ENCODE measurements at places on chromosomes 4 and X. TPM values are rescaled to one million over a fixed set of nuclear protein-coding genes. Genes with fewer than 3 reads are reported as not detected.

DNA sequence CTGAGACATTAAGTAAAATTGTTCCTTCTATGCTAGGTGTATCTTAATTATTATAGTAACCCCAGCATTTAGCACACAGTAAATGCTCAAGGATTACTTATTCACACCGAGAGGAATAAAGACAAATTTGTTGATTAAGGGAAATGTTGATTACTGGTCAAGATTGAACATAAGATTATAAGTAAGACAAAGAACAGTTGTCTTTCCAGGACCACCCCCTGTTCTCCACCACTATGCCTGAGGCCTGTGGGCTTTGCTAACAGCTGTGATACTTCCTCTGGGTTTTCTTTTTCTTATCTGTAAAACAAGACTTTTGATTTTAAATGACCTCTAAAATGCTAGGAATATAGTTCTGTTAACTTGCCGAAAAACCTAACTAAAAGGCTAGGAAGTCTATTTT is 128.0 kb downstream of the DCLK2 start:
- no peak overlapping the region for H3K27ac ChIP-seq
- no peaks in the 10 kb centered on the region for H3K4me1 ChIP-seq
- no peak overlapping the region for H3K4me3 ChIP-seq
- DNase-seq, result no peak

GRCh38 chr4:23001478-23001877 is 308.7 kb downstream of the GBA3 start:
- H3K36me3 ChIP-seq, result no peaks in the 10 kb centered on the region
- H3K27ac ChIP-seq, result no peak overlapping the region
- no peaks in the 10 kb centered on the region for H3K27me3 ChIP-seq

The IL13RA1 gene
- total RNA-seq, result 25.8 TPM

The PTPN13 gene
- 66.3 TPM for total RNA-seq

DNA sequence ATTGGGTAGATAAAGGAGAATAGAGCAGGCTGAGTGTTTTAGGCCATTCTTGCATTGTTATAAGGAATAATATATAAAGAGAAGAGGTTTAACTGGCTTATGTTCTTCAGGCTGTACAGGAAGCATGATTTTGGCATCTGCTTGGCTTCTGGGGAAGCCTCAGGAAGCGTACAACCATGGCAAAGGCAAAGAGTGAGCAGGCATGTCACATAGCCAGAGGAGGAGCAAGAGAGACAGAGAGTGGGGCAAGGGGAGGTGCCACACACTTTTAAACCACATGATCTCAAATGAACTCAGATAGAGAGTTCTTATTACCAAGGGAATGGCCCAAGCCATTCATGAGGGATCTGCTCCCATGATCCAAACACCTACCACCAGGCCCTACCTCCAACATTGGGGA is 4.4 kb upstream of the METTL14 start:
- DNase-seq, result no peak
- H3K27me3 ChIP-seq, result no peaks in the 10 kb centered on the region
- no peak overlapping the region for H3K4me3 ChIP-seq
- H3K36me3 ChIP-seq, result no peaks in the 10 kb centered on the region
- peaks cover 2% of the 10 kb centered on the region for H3K4me1 ChIP-seq

- no peak overlapping the region for H3K4me3 ChIP-seq
- peaks cover 36% of the 10 kb centered on the region for H3K4me1 ChIP-seq
- no peak for DNase-seq
- H3K36me3 ChIP-seq, result no peaks in the 10 kb centered on the region
- H3K27ac ChIP-seq, result no peak overlapping the region
These were observed 31.5 kb downstream of the PPP3CA start for GRCh38 chr4:101315786-101316185.

DNA sequence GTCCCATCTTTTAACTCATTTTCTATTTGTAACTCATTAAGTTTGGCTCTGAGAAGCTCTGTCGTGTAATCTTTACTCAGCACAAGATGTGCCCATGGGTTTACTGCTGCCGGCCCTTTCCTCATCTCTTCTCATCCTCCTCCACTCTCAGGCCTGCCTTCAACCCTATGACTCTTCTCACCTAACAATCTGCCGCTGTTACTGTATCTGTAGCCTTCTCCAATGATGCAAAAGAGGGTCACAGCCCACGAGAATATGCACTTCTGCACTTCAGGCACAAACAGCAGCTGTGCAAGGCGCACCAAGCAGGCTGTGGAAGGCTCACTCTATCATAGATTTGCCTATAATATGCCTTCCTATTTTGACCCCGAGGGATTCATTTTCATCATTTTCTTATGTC is 546.5 kb upstream of the GALNTL6 start:
- no peak for DNase-seq
- no peaks in the 10 kb centered on the region for H3K36me3 ChIP-seq
- no peak overlapping the region for H3K27ac ChIP-seq
- H3K27me3 ChIP-seq, result no peaks in the 10 kb centered on the region
- no peak overlapping the region for H3K4me3 ChIP-seq

- H3K27ac ChIP-seq, result no peak overlapping the region
- H3K36me3 ChIP-seq, result no peaks in the 10 kb centered on the region
- no peak overlapping the region for H3K4me3 ChIP-seq
- H3K27me3 ChIP-seq, result no peaks in the 10 kb centered on the region
These were observed 20.2 kb upstream of the LRBA start for GRCh38 chr4:151035328-151035727.

- DNase-seq, result no peak
- peaks cover 35% of the 10 kb centered on the region for H3K27me3 ChIP-seq
- no peaks in the 10 kb centered on the region for H3K36me3 ChIP-seq
- H3K27ac ChIP-seq, result no peak within 1 kb of the TSS
- peak within 1 kb of the TSS; percentile 39 for H3K4me3 ChIP-seq
These were observed at the start of gene NKX6-1 for GRCh38 chr4:84498935-84499623. NKX6-1 (minus strand) TSS chr4:84499292; CDS start chr4:84498228, 1,064 bp downstream.

DNA sequence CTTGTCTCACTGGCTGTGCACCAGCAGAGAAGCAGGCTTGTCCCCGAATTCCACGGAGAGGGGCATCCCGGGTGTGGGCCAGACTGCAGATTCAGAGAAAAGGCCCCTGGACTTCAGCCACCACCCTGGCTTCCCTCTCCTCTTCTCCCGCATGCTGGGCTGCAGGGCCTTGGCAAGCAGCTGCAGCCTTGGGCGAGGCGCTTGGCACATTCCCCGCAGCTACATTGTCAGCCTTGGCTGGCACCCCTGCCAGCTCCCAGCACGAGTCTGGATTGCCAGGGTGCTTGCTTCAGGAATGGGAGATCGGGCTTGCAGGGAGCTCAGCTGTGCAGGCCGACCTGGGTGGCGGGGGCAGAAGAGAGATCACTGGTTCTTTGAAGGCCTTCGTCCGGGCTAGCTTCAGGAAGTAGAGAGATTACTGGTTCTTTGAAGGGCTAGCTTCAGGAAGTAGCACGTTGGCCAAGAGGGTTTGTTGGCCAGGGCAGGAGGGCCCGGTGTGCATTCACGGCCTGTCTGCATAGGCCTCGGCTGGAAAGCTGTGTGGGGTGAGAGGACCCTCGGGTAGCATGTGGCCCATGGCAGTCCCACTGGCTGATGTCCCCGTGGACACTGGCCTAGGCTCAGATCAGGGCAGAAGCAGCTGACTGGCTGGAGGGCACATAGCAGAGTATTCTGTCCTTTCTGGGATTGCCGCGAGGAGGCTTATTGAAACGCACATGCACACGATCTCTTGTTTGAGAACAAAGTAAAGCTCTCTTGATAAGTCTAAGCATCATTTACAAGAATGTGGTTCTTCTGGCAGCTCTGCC is 2.7 kb downstream of the ABCD1 start:
- H3K36me3 ChIP-seq, result no peaks in the 10 kb centered on the region
- H3K4me3 ChIP-seq, result peak overlapping the region; percentile 63
- no peaks in the 10 kb centered on the region for H3K27me3 ChIP-seq
- no peak for DNase-seq
- peak overlapping the region; percentile 78 for H3K27ac ChIP-seq

- H3K36me3 ChIP-seq, result peaks cover 8% of the 10 kb centered on the region
- no peak for DNase-seq
- peaks cover 31% of the 10 kb centered on the region for H3K4me1 ChIP-seq
- peak overlapping the region; percentile 67 for H3K4me3 ChIP-seq
These were observed 828 bp downstream of the TSPYL2 start for GRCh38 chrX:53082773-53083616.

DNA sequence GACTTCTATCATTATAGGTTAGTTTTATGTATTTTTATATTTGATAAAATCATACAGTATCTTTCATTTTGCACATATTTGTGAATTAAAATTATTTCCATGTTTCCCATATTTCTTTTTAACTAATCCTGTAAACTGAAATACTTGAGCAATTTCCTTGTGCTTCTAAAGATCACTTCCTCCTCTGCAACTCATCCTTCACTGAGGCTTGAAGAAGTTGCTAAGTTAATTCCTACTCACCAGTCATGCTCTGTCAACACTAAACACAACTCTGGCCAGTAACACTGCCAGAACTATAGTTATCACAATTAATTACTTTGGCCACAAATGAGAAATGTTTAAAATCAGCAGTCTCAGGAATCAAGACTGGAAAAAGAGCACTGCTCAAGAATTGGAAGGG is 6.7 kb downstream of the SPATA4 start:
- H3K4me1 ChIP-seq, result peaks cover 7% of the 10 kb centered on the region
- H3K4me3 ChIP-seq, result no peak overlapping the region
- no peaks in the 10 kb centered on the region for H3K27me3 ChIP-seq
- H3K27ac ChIP-seq, result no peak overlapping the region
- no peaks in the 10 kb centered on the region for H3K36me3 ChIP-seq
- no peak for DNase-seq

GRCh38 chr4:76659103-76659490 is 224.1 kb downstream of the SHROOM3 start:
- no peak for DNase-seq
- H3K27me3 ChIP-seq, result no peaks in the 10 kb centered on the region
- H3K4me3 ChIP-seq, result no peak overlapping the region

GRCh38 chr4:77994194-77994721 is 62.9 kb upstream of the FRAS1 start:
- no peak overlapping the region for H3K27ac ChIP-seq
- no peaks in the 10 kb centered on the region for H3K4me1 ChIP-seq
- no peaks in the 10 kb centered on the region for H3K36me3 ChIP-seq

- H3K27ac ChIP-seq, result no peak overlapping the region
- no peaks in the 10 kb centered on the region for H3K27me3 ChIP-seq
- H3K4me3 ChIP-seq, result no peak overlapping the region
- no peak for DNase-seq
- no peaks in the 10 kb centered on the region for H3K36me3 ChIP-seq
These were observed 16.4 kb upstream of the TMSB4X start for GRCh38 chrX:12958461-12958860.

DNA sequence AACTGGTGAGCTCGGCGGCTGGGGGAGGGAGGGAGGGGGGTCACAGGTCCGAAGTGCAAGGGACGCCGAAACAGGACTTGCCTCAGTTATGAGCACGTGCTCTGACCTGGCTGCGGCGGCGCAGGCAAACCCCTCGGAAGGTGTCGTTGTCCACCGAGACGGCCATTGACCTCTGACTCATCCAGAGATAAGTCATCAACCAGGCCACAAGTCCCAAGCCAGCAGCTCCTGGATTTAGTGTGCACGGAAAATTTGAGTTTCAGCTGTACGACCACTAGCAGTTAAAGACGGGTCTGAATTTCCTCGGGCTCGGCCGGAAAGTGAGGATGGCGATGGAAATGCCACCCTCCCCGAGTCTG is 674 bp downstream of the SH3D19 start:
- peak overlapping the region; percentile 87 for H3K27ac ChIP-seq
- H3K4me1 ChIP-seq, result peaks cover 35% of the 10 kb centered on the region
- DNase-seq, result peak; percentile 86
- H3K27me3 ChIP-seq, result no peaks in the 10 kb centered on the region
- no peaks in the 10 kb centered on the region for H3K36me3 ChIP-seq
- peak overlapping the region; percentile 82 for H3K4me3 ChIP-seq

DNA sequence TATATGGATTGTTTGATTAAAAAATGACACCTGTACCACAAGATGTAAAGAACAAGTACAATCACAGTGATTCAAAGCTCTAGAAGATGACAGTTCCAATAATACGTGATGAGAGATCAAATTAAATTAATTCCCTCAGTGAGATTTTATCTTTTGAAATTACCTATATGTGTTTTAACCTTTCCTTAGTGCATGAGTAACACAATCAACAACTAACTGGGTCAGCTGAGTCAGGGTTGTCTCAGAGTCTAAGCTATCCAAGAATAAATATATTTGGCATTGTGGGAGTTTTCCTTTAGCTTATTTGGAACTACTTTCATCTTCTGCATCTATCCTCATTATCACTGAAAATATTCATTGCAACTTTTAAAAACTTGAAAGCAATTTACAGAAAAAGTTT is 162.8 kb downstream of the WDFY3 start:
- H3K27me3 ChIP-seq, result no peaks in the 10 kb centered on the region
- H3K4me1 ChIP-seq, result peaks cover 9% of the 10 kb centered on the region
- peaks cover 10% of the 10 kb centered on the region for H3K36me3 ChIP-seq
- DNase-seq, result no peak
- H3K27ac ChIP-seq, result no peak overlapping the region

DNA sequence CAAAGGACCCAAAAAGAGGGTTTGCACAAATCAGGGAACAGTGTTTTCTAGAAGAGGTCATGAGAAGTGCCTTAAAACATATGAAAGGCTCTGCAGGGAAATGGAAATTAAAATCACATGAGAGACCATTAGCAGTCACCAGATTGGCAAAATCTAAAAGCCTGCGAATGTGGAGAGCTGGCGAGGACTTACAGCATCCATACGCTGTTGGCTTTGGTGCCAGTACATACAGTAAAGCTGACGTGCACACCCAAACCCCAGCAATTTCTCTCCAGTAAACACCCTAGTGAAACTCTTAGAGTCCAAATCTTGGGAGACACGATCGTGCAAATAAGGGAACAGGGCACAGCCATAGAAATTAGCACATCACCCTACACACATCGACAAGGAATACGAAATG is 25.4 kb upstream of the PPP2R2C start:
- H3K27ac ChIP-seq, result no peak overlapping the region
- no peaks in the 10 kb centered on the region for H3K27me3 ChIP-seq
- no peaks in the 10 kb centered on the region for H3K36me3 ChIP-seq

DNA sequence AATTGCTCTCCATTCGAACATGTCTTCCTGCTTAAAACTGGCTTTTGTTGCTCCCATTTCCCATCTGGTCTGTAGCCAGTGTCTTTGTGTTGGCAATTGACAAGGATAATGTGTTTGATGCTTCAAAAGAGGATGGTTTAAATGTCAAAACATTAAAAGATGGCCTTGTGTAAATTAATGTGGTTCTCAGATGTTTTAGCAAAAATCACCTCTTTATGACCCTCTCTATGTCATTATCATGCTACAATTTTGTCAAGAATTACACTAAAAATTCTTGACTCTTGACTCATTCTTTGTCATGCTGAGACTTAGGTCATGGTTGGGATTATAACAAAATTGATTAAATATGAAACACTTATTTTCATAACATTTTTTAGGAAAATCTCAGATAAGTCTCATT is 47.4 kb downstream of the TMEM131L start:
- peaks cover 27% of the 10 kb centered on the region for H3K4me1 ChIP-seq
- H3K4me3 ChIP-seq, result no peak overlapping the region
- H3K36me3 ChIP-seq, result no peaks in the 10 kb centered on the region
- no peaks in the 10 kb centered on the region for H3K27me3 ChIP-seq
- no peak overlapping the region for H3K27ac ChIP-seq

The CD40LG gene
- total RNA-seq, result not detected

DNA sequence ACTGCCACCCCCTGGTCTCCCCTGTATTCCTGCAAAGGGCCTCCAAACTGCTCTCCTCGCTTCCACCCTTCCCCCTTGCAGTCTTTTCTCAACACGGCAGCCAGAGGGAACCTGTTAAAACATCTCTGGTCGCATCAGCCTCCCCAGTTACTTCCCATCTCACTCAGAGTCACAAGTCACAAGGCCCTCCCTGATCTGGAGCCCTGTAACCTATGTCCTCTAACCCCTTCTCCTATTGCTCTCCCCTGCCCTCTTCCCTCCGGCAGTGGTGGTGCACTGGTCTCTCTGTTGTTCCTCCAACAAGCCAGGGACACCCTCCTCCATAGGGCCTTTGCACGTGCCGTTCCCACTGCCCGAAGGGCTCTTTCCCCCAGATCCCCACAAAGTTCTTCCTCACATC is 73.2 kb downstream of the SH3KBP1 start:
- H3K36me3 ChIP-seq, result no peaks in the 10 kb centered on the region
- H3K4me1 ChIP-seq, result peaks cover 4% of the 10 kb centered on the region
- H3K27ac ChIP-seq, result no peak overlapping the region
- no peaks in the 10 kb centered on the region for H3K27me3 ChIP-seq

Measured in vagina (tissue), 2 donors.